Endodermal cell (in vitro differentiated cells): ENCODE measurements at places on chromosomes 16 and 17.

DNA sequence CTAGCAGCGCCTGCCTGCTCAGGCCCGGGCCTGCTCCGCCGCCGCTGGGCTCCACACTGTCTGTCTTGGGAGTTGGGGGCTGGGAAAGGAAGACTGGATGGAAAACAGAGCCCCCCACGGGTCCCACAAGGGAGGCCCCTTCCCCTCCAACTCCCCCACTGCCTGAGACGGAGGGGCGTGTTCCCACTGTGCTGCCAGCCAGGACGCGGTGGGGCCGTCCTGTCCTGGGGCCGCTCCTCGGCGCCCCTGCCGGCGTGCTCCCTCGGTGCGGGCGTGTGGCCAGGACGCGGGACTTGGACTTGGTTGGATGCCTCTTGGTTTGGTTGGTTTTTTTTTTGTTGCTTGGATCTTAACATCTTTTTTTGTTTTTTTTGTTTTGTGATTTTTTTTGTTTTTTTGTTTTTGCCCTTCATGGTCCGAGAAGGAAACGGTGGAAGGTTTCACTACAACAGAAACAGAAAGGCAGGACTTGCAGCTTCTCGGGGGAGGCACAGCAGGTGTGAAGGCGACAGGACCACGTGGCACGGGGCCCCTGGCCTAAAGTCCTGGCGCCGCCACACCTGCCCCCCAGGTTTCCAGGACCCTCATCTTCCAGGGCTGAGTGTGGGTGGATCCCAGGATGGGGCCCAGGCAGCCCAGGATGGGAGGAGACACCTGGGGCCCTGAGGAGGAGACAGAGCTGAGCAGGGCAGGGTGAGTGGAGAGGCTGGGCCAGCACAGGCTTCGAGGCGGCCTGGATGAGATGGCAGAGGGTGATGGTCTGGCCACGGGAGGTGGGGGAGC lies 16.0 kb downstream of the ENGASE start:
- peak; percentile 84 for DNase-seq

GRCh38 chr17:6525731-6526130 lies 30.6 kb downstream of the PITPNM3 start:
- no peak for DNase-seq

- DNase-seq: peak; percentile 98
These were observed 2.1 kb downstream of the SCARF1 start for GRCh38 chr17:1643293-1643998.

DNA sequence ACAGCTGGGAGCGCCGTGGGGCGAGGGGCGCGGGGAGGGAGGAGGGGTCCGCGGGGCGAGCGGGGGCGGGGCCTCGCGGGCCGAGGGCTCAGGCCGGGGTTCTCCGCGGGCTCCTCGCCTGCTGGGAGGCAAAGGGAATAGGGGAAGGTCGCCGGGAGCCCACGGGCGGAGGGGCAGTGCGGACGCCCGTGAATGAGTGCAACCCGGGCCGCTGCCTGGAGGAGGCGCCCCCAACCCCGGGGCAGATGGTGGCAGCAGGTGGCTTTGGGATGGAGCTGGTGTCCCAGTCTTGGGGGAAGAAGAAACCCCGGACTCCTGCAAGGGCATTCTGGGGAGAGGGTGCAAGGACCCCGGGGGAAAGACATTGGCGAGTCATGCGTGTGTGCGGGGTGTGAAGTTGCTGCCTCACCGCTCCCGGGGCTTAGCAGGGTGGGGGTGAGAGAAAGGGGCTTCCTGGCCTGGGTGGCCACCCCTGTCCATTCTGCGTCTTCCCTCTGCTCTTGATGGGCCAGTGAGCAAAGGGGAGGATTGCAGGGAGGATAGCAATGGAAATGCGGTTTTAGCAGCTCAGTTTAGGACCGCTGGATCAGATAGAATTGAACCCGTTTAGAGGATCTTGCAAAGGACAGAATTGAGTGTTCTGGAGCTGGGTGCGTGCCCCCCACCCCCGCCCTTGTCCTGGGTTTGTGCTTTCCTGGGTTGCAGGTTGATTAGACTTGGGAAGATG lies 526 bp downstream of the KIAA0513 start:
- no peak for DNase-seq

- DNase-seq: no peak
These were observed 4.6 kb upstream of the NACA2 start for GRCh38 chr17:61595418-61596186.

- no peak for DNase-seq
These were observed 12.0 kb downstream of the LITAFD start for GRCh38 chr16:8893976-8894690.

DNA sequence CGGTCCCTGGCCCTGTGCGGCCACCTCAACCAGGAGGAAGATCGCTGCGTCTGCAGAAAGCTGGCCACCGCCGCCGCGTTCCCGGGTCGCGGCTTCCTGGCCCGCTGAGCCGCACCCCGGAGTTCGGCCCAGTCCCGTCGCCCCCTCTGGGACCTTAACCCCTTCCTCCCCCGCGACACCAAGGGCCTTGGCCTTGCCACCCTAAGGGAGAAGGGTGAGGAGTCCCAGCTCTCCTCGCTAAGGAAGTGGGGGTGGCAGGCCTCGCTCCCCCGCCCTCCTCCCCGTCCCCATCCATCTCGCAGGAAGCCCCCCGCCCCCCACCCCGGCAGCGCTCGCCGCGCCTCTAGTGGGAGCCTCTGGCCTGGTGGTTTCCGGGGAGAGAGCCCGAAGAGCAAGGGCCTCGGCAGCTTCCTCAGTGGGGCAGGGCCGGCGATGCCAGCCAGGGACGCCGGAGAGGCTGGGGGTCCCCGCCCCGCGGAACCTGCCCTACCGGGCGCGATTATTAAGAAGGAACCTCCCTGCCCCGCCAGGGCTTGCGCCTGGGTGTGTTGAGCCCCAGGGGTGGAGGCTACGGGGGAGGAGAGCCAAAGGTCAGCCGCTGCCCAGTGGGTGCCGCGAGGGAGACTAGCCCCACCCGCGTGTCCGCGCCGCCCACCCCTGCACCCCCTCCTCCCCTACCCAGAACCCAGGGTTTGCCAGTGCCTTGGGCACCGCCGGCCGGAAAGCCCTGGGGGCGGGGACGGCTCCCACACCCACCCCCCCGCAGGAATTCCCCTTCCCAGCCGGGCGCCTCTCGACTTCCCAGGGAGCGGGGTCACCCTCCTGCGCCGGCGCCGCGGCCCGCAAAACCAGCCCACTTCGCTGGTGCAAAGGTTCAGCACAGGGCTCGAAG lies 6.8 kb downstream of the CBX4 start:
- peak; percentile 86 for DNase-seq

DNA sequence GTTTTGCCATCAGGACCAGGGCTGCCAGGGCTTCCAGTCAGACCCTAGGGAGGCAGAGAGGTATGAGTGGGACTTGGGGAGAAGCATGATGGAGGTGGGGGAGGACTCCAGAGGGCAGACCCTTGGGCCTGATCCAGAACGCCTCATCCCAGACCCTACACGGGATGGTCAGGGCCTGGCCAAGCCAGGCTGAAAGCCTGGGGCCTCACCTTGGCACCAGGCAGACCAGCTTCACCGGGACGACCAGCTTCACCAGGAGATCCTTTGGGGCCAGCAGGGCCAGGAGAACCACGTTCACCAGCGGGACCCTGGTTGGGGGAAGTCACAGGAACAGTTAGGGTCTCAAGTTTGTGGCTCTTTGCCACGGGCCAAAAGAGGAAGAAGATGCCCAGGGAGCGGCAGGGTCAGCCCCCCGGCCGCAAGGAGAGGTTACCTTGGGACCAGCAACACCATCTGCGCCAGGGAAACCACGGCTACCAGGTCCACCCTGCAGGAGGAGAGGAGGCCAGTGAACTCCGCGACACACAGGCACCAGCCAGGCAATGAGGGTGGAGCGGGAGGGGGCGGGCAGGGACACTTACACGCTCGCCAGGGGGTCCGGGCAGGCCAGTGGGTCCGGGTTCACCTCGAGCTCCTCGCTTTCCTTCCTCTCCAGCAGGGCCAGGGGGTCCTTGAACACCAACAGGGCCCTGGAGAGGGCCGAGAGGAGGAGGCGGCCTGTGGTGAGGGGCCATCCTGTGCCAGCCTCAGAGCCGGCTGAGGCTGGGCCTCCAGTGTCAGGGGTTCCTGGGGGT lies 7.1 kb downstream of the COL1A1 start:
- DNase-seq: no peak

DNA sequence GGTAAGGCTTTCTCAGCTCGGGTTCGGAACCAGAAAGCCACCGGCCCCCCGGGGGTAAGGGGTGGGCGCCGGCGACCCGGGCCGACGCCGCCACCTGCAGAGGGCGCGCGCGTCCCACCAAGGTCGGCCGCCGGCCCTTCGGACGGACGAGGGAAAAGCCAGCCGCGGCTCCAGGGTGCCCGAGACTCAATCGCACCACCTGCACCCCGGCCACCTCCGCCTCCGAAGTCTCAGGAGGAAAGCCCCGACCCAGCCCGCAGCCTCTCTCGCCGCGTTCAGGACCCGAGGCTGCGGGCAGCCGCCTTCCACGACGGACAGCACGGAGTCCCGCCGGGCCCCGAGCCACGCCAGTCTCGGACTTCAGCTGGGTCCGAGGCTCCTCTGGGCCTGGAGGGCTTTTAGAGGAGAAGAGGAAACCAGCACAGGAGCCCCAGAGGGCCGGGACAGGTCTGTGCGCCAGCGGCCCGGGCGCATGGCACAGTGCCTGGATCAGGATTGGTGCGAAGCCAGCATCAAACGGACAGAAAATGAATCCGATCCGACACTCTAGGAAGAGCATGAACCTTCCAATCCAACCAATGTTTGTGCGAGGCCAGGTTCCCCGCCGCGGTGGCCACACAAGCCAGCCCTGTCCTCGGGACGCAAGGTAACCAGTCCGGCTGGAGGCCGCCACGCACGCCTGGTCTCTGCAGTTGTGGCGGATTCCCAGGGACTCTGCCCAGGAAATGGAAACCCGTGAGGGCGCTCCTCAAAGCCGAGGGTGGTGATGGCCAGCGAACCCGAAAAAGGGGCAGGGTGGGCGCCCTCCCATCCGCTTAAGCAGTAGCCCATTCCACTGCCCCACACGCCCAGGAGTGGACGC lies 6.7 kb downstream of the CBX8 start:
- peak; percentile 91 for DNase-seq

DNA sequence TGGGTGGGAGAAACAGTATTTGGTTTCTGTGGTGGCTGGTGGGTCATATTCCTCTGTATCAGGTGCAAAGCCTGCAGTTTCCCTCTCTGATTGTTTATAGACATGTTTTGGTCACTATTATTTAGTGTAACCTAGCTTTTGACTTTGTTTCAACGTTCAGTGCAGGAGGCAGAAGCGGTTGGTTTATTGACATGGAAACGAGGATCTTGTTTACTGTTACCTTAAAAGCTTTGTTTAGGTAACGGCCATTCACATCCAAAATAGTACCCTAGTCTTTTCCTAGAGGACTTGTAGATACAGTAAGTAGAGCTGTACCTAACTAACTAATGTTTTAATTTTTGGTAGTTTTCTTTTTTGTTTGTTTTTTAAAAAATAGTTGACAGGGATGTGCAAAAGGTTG lies 3.5 kb downstream of the MSI2 start:
- peak; percentile 36 for DNase-seq

GRCh38 chr17:1957037-1957436 lies 68.1 kb downstream of the RTN4RL1 start:
- DNase-seq: no peak

- DNase-seq: peak; percentile 76
These were observed 198.0 kb upstream of the MPHOSPH6 start for GRCh38 chr16:82368041-82368440.

DNA sequence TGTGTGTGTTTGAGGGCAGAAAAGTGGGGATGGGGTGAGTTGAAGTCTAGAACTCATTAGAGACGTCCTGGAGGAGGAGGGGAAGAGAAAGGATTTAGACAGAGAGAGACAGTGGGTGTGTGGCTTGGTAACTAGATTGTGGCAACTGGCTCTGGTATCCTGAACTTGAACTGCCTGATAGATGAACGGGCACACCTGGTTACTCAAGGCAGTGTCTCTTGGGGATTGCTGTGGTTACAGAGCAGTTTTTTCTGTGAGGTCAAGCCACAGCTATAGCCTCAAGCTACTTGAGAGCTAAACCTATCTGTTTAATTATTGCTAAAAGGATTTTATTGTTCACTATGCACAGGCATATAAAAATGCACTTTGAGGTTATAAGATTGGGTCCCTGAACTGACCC lies 29.8 kb upstream of the MYH2 start:
- no peak for DNase-seq

DNA sequence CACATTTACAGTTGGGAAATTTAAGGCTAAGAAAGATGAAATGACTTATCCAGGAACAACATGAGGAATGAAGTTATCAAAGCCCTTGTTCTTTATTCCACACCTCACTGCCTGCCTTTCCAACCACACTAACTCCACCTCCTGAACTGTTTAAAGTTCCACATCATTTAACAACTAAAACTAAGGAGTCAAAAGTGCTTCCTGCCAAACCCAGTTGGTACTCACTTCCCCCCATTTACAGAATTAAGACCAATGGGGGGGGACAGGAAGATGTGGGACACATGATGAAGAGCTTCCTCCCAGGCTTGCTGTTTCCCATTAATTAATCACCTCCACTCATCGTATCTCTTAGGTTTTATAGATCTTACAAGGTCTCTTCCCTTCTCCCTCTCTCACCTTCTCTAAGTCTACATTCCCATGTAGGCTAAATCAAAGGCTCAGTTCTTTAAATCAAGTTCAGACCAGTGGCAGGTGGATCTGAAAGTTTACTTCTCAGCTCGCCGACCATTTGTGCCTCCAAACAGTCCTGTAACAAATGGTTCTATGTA lies 19.2 kb upstream of the TMEM101 start:
- no peak for DNase-seq

GRCh38 chr17:65477600-65477999 lies 83.8 kb downstream of the AXIN2 start:
- no peak for DNase-seq

DNA sequence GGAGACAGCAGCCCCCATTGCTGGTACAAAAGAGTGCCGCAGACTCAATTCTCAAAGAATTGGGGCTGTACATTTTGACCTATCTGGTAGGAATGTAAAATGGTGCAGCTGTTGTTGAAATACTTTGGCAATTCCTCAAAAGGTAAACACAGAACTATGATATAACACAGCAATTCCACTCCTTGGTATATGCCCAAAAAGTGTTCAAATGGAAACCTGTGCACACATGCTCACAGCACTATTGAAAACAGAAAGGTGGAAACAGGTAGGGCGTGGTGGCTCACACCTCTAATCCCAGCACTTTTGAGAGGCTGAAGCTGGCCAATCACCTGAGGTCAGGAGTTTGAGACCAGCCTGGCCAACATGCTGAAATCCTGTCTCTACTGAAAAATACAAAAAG lies 34.7 kb downstream of the ANKRD11 start:
- DNase-seq: no peak

DNA sequence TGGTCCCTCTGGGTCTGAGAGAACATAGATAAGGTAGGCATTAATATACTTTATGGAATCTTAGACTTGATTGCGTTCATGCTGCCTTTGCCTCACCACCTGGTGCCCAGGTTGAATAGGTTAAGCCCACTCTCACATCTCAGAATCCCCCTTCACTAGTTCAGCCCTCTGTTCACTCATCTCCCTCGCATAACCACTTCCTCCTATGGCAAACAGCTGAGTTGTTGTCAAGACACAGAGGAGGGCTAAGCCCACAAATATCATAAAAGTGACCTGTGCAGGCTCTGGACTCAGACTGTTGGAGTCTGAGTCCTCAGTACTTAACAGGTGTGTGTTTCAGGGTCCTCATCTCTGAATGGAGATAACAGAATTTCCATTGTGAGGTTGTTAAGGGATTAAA lies 55.7 kb downstream of the GOSR1 start:
- DNase-seq: no peak

- DNase-seq: no peak
These were observed 764.7 kb upstream of the EEF2KMT start for GRCh38 chr16:5862103-5862840.
